Hippocampal formation (tissue), 2 donors: ENCODE measurements at places on chromosomes 3 and 15.

DNA sequence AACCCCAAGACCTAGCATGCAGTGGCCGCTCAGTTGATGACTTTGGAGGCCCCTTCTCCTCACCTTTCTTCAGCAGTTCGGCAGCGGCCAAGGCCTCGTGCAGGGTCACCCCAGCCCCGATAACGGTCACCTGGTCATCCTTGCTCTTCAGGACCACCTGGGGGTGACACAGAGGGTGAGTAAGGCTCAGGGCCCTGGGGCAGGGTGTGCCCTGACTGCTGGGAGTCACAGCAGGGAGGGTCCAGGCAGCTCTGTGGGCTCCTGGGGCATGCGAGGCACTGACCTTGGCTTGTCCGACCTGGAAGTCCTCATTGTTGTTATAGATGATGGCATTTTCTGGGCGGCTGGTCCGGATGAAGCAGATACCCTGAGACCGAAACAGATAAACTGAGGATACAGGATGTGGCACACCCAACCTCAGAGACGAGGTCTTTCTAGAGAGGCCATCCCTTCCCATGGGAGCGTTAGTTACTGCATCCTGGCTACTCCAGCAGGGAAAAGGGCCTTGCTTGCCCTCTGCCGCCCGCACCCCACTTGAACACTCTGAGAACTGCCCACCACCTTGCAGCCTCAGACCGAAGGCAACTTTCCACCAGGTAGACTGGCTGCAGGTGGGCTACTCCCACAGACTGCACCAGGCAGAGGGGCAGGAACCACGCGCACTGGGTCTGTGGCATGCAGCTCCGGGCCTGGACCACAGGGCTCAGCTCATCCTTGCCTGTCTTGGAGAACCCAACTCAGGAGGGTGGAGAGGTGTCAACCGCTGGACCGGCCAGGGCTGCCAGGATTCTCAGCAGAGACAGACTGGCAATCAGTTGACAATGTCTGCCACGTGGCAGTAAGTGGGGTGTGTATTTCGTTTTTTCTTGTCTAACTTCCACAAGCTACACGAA lies 27.6 kb downstream of the TKT start:
- no peak for DNase-seq

GRCh38 chr3:192943393-192943792 lies 25.7 kb upstream of the MB21D2 start:
- DNase-seq, result no peak

- peak; percentile 48 for DNase-seq
Measured at GRCh38 chr3:37453393-37454389, 279.3 kb upstream of the LRRFIP2 start.

- DNase-seq, result no peak
Measured at GRCh38 chr15:81930582-81931369, 115.0 kb downstream of the MEX3B start.

DNA sequence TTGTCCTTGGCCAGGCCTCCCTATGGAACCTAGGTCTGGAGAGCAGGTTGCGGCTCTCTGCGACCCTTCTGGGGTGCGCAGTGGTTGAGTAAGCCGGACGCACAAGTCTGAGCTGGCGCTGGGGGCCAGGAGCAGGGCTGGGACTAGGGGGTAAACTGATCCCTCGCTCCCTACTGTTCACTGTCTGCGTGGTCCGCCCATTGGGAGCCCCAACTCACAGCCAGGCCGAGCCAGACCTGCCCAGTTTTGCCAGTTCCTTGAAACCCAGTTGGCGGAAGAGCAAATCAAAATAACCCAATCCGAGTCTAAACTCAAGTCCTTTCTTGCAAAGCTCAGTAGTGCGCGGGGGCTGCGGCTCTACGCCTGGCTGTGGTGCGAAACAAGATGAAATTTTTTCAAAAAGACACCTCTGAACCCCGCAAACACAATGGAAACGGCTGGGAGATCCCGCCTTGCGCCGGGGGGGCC lies 17.5 kb downstream of the RGMA start:
- DNase-seq, result no peak

DNA sequence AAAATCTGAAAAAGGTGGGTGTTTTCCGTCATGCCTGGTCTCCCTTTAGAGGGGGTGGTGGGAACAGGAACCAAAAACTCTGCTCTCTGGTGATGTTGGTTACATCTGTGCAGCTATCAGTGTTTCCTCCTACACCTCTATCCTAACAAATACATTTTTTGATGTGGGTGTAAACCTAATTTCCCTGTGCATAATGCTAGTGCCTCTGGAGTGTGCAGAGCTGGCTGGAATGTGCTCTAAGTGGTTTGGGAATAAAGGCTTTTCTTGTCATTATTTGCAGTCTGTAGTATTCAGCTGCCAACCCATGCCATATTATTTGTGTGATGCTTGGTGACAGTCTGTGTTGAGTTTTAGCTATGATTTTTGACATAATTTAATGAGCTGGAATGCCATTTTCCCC lies 547.6 kb downstream of the NLGN1 start:
- no peak for DNase-seq

DNA sequence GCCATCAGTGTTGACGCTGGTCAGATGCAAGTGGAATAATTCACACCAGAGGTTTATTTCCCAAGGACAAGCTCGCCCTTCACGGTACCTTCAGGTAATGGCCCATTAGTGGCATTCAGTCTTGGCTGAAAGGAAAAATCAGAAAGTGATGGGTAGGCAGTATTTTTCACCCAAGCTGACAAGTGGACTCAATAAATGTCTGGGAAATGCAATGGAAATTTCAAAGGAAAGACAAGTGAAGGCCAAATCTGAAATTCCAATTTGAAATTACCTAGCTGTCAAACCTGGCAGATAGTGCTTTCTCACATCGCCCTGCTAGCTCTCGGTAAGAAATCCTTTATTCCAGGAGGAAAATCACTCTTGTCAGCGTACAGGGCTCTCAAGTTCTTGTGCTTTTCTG lies 413.5 kb downstream of the OCA2 start:
- no peak for DNase-seq

DNA sequence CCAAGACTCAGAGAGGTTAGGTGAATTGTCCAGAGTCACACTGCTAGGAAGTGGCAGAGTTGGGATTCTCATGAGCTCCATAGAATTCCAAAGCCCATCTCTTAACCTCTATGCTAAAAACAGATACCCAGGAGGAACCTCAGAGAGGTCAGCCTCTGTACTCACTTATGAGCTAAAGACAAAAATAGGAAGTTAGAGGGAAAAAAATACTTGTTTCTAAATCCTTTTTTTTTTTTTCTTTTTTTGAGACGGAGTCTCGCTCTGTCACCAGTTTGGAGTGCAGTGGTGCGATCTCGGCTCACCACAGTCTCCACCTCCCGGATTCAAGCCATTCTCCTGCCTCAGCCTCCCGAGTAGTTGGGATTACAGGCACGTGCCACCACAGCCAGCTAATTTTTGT lies 31.4 kb downstream of the FSD2 start:
- no peak for DNase-seq
